ENCODE measurements at places on chromosomes 1 and 21. TPM values are rescaled to one million over a fixed set of nuclear protein-coding genes. Genes with fewer than 3 reads are reported as not detected.

The KRTAP10-2 gene
- not detected for total RNA-seq

The SELL gene
- 0.31 TPM for total RNA-seq

The RNF186 gene
- total RNA-seq = not detected

The LPAR3 gene
- total RNA-seq = 6.3 TPM

The SLC30A10 gene
- not detected for total RNA-seq

The SLC6A17 gene
- total RNA-seq = 5.7 TPM

The SPAG17 gene
- total RNA-seq = 0.36 TPM

The DNASE2B gene
- total RNA-seq = not detected

The CYP4A22 gene
- total RNA-seq = not detected

The TMPRSS3 gene
- total RNA-seq = not detected

The HMCN1 gene
- total RNA-seq = 0.23 TPM

The TRIM58 gene
- not detected for total RNA-seq

The ORC1 gene
- 14.3 TPM for total RNA-seq

The GRIK3 gene
- total RNA-seq = not detected

The OR2L5 gene
- not detected for total RNA-seq

The FCRLB gene
- 0.41 TPM for total RNA-seq

The TAS1R1 gene
- total RNA-seq = not detected

The TNFSF4 gene
- 0.13 TPM for total RNA-seq

The TSPEAR gene
- not detected for total RNA-seq

The NIBAN1 gene
- 6.7 TPM for total RNA-seq

The ZNF678 gene
- 8.0 TPM for total RNA-seq

The ENAH gene
- total RNA-seq = 133 TPM

The CHI3L1 gene
- 0.10 TPM for total RNA-seq

The HTR6 gene
- 0.10 TPM for total RNA-seq

The LCE1F gene
- not detected for total RNA-seq

The TNNT2 gene
- not detected for total RNA-seq

The DRAXIN gene
- total RNA-seq = 0.13 TPM

The RNU5D-1 gene
- total RNA-seq = not detected

The FCRL1 gene
- total RNA-seq = not detected

The KLHDC7A gene
- total RNA-seq = 0.31 TPM

The ADCY10 gene
- 0.10 TPM for total RNA-seq
